ENCODE measurements at places on chromosomes 3 and 15.

DNA sequence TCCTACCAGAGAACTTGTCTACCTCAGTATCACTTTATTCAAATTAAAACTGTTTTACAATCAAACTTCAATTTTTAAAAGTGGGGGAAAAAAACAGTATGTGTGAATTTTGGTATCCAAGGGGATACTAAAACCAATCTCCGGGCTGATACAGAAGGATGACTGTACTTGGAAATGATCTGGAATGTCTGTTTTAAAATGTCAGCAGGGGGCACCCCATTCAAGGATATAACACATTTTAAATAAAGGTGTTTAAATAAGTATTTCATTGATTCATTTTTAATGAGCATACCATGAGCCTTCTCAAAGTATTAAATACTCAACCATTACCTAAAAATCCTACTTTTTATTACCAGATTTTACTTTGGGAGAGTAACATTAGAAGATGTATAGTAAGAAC is 67.9 kb downstream of the ULK4 start:
- no peak for DNase-seq

DNA sequence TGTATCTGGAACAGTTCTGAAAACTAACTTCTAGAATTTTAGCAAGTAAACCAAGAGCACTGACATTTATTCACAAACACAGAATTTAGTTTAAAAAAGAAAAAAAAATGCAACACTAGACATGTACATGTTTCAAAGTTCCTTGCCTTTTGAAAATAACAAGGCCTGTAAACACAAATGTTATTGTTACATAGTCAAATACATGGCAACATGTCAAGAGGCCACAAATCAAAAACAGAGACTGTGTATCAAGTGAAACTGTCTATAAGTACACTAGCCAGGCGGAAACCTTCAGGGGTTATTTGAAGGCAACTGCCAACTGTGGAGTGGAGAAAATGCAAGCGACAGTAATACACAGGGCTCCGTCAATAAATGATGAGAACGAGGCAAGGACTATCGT is 547.6 kb downstream of the FOXP1 start:
- DNase-seq: no peak

- no peak for DNase-seq
Measured at GRCh38 chr15:68232449-68232848, 2.9 kb upstream of the CLN6 start.

- no peak for DNase-seq
Measured at GRCh38 chr3:142003291-142003690, 126.8 kb downstream of the ATP1B3 start.

DNA sequence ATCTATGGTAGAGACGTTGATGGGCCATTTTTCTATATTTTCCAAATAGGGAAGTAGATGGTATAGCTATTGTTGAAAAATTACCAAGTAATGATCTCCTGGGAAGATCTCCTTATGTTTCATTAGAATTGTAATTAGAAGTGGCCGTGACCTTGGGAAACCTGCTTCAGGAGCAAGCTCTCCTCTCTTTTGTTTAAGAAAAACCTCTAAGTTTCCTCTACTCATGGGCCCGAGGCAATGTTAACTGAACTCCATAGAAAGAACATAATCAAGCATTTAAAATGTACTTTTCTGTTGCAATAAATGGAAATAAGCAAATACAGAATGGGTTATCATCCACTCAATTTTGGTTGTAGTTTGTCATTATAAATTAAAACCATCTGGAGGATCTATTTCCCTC is 511.2 kb upstream of the MDFIC2 start:
- no peak for DNase-seq

- DNase-seq: no peak
Measured at GRCh38 chr15:29126821-29127461, 142.7 kb downstream of the NSMCE3 start.

GRCh38 chr3:143650827-143651226 is 197.4 kb downstream of the SLC9A9 start:
- no peak for DNase-seq

- no peak for DNase-seq
Measured at GRCh38 chr15:70259028-70259424, 161.3 kb upstream of the TLE3 start.

GRCh38 chr3:143166376-143166775 is 46.8 kb downstream of the CHST2 start:
- DNase-seq: no peak

- no peak for DNase-seq
Measured at GRCh38 chr3:194945508-194945907, 259.8 kb downstream of the FAM43A start.

DNA sequence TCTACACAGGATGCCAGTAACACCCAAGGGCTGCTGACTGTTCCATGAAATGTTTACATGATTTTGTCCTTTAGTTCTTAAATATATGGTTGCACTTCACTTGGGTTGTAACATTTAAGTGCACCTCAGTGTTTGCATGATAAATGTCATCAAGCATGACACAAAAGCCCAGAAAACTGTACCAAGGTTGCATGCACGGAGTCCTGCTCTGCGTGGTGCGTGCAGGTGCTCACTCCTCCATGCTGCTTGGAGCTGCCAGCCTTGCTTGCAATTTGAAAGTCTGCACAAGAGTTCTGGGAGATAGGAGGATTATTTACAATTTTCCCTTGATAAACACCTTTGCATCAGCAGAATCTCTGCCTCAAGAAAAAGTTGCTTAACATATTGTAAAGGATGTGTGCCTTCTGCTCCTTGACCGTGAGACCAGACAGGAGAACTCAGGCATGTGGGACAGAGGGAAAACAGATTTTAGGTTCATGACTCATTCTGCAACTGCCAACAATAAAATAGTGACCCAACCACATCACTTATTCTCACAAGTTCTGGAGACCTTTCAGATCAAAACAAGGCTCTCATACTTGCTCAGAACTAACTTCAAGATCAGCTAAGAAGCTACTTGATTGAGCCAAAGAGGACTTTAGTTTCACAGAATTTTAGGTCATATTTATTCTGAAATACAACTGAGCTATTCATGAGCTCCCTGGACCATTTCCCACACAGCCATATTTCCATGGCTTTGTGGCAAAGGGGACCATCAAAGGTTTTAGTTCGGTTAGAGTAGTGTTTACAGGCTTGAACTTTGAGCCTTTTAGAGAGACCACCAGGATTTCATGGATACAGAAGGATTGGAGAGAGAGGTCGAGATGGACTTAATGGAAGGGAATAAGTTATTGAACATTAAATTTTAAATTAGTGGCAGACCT is 128.4 kb upstream of the ZBED2 start:
- no peak for DNase-seq

GRCh38 chr3:73409138-73409763 is 215.5 kb downstream of the PDZRN3 start:
- DNase-seq: no peak

DNA sequence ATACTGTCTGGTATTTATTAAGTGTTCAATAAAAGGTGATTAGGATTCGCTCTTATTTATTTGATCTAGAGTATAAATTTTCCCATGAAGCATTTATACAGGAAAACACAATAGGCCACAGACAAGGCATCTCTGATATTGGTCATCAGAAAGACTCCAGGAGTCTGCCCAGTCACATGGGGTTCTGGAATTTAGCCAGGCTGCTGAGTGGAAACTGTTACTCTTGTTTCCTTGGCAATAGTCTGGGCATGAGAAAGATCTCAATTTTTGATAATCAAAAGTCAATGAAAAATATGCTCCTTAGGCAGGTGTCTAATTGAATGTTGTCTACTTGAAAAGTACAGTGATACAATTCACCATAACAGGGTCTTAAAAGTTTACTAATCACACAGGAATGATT is 161.2 kb downstream of the FRMD5 start:
- no peak for DNase-seq

DNA sequence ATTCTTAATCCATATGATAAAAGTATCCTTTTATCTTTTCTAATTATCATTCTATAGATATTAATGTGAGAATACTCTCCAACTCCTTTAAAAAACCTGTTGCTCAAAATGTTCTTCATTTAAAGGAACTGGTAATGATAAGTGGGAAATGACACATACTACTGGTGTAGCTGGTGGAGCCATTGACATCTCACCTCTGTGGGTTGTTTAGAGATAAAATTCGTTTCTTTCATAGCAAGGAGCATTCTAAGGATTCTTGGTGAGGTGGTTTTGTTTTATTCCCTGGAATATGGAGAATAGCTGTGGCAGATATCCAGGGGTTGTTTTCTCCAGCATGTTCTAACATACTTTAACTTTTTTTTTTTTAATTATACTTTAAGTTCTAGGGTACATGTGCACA is 299.8 kb upstream of the THBS1 start:
- DNase-seq: no peak

- no peak for DNase-seq
Measured at GRCh38 chr3:85068911-85069310, 110.1 kb downstream of the CADM2 start.

DNA sequence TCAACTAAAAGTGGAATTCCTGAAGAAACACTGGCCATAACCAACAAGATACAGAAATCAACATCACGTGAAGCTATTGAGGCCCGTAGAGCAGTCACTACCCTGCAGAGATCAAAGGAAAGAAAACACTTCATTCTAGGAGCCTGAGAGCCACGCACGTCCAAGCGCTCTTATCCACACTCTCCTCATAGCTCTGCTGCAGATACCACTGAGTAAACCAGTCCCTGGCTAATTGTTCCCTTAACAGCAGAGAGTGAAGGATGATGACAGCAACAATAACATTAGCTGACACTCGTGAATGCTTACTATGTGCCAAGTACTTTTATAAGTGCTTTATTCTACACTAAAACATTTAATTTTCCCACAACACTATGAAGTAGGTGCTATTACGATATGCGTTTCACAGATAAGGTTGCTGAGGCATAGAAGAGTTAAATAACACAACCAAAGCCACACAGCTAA is 271.0 kb upstream of the GADL1 start:
- DNase-seq: no peak

GRCh38 chr3:153752405-153753027 is 368.7 kb upstream of the ARHGEF26 start:
- no peak for DNase-seq

DNA sequence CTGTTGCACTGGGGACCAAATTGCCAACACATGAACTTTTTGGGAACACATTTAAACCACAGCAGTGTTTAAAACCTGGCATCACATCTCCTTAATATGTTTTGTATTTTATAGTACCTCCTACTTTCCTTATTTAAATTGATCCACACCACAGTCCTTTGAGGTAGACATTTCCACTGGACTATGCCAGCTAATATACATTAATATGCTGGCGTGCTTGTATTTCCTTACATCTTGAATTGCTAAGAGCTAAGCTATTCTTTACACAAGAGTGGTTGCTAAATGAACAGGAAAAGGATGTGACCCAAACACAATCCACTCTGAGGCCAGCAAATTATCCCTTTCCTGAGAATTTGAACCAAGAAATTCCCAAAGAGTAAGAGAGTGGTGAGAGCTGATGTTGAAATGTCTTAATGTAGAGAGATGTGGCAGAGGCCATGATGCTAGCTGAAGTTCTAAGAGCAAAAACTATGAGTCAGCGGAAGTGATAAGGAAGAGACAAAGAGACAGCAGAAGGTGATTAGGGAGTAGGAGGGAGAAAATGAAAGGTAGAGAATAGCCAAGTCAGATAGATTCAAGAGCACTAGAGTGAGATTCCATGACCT is 131.2 kb downstream of the CD47 start:
- DNase-seq: no peak

DNA sequence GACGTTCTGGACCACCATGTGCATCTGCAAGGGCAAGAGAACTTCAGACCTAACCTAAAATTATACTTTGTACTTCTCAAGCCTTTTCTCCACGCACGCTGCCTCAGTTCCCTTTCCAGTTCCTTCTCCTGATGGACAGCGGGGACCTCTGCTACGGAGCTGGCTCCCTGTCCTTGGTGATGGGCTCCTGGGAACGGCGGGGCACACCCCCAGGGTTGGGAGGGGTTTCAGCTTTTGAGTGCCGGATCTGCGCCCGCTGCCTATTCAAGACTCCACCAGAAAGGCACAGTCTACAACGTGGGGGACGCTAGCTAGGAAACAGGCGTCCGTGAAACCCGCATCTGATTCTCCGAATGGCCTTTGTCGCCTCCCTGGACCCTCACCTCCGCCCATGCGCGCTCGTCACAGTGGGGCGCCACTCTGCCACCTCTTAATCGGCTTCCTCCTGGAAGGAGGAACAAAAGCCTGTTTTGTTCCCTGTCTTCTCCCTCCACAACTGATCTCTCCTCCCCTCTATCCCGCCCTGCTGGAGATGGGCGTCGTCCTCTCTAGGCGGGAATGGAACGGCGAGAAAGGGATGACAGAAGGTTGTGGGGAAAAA is 2.2 kb downstream of the GPR149 start:
- no peak for DNase-seq

- DNase-seq: no peak
Measured at GRCh38 chr3:70426071-70426470, 113.6 kb upstream of the MDFIC2 start.

- no peak for DNase-seq
Measured at GRCh38 chr15:39359771-39360170, 221.1 kb upstream of the THBS1 start.

- DNase-seq: peak; percentile 42
Measured at GRCh38 chr3:125052624-125053303, 3.0 kb downstream of the HEG1 start.

DNA sequence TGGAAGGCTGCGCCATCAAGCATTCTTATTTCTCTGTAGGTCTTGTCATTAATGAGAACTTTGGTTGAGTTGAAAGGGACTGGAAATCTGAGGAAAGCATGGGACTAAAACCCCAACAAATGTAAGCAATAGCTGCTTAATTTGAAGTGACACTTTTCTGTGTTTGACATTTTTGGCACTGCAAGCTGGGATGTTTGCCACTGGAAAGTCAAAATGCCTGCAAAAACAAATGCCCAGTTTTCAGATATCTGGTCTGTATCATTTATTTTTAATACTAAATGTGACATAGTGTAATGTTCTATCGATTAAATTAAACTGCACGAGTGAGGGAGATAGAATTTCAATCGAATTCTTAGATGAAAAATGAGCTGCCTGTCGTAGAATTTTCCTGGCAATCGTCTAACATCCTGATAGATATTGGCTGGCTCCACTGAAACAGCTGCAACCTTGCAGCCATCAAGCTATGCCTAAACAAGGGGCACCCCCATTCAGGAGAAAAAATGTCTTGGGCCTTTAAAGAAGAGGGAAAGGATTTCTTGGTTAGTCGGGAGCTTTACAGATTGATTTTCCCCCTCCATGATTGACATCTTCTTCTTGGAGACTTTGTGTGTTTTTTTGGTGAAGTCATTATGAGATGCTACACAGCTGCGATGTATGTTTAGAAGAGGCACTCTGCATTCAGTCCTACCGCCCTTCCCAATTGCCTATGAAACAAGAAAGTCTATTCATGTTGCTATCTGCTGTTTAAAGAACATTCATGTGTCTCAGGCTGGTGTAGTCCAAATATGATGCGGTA is 316.7 kb upstream of the TBL1XR1 start:
- no peak for DNase-seq

DNA sequence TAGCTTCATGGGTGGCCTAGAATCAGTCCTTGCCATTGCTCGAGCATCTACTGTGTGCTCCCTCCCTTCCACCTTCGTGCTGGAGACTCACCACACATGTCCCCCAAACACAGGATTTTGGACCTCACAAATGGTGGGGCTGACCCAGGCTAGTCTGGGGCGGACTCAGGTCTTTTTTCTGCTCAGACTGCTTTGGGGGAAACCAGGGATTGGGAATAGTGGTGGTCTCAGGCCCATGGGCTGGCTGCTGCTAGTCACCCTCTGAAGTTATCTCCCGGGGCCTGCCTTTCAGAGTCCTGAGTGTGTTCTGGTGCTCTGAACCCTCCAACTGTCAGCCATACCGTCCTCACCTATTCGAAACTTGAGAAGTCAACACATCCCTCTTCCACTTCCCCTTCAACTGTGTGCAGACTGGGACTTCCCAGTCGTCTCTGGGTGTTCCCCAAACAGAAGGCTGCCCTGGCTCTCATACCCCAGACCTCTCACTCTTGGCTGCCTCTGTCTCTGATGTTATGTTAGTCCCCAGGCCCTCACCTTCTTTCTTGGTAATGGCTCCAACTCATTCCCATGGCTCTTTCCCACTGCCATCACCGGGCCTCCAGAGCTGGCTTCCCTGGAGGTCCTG is 46.0 kb downstream of the PPCDC start:
- DNase-seq: no peak

All from SW 1271 (cell line).